ENCODE measurements at places on chromosomes 1 and 21.

- no peak for DNase-seq
These were observed 4.5 kb upstream of the DPH2 start for GRCh38 chr1:43965316-43965715.

DNA sequence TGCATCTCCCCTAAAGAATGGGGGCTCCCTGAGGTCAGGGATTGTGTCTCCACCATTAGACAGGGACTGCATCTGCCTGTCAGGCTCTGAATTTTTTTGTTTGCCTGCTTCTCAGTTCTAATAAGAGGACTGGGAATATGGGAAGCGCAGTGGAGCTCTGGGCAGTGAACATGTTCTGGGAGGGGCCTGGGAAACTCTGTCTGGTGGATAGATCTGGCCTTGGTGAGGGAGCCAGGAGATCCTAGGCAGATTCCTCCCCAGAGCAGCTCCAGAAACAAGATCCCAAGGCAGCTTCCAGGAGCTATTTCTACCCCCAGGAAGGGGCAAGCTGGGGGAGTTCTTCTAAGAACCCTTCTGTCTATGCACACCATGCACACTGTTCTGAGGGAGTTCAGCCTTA, 12.6 kb upstream of the MYOG start:
- no peak for DNase-seq

DNA sequence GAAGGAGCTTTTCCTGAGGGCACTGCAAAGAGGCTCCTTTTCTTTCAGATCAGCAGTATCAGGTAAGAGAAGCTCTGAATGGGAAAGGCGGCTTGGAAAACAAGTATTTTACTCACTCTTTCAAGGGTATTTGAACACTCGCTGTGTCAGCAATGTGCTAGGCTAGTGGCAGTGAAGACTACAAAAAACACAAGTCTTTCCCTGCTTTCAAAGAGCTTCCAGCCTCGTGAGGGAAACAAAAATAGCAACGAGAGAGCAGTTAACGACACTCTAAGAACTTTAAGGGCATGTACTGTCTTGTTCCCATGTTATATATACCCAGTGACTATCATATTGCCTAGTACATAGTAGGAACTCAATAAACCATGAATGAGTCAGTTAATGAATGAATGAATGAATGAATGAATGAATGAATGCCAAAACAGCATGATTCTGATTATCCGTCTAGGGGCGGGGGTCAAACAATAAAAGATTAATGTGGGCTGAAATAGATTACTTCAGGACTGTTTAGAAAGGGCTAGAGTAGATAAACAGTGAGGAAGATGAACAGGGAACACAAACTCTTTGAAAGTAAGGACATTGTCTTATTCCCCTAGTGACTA, 14.2 kb upstream of the MCOLN3 start:
- no peak for DNase-seq

DNA sequence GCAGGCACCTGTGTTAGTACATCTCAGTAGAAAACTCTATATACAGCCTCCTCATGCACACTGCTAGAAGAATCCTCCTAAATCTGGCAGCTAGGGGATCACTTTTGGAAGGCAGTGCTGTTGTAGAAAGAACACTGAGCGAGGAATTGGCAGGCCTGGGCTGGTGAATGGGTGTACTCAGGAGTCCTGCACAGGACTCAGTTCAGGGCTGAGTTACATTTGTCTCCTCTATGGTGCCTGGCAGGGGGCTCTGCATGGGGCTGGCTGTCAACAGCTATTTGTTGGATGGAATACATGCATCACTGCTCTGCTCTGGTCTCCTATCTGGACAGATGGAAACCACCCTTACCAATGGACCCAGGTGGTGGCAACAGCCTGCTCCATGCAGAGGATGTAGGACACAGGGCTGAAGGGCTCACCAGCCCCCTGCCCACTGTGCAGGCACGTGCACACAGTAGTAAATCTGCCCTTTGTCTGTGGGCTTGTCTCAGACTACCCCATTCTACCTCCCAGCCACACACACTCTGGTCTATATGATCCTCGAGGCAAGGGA, 74.2 kb downstream of the LRIG2 start:
- no peak for DNase-seq

GRCh38 chr1:239816081-239816782, 275.5 kb upstream of the FMN2 start:
- peak; percentile 11 for DNase-seq

GRCh38 chr1:39326836-39327235, 122.3 kb downstream of the MACF1 start:
- DNase-seq: no peak

DNA sequence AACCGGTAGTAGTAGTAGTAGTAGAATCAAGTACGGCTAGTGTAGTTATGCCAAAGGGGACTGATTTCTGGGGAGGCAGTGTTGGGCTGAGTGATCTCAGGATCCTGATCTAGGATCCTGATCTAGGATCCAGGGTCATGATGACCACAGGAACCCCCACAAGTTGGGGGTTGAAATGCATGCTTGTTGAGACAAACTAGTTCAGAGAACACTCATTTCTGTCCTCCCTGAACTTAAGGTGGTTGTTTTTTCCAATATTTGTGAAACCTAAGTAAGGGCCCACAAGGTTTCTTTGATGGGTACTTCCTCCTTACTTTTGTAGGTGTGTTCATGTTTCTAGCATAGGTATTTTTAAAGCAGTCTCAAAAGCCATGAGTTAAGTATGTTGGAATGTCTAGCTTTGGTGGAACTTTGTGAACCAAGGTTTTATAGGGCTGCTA, 33.9 kb upstream of the PDC start:
- no peak for DNase-seq

DNA sequence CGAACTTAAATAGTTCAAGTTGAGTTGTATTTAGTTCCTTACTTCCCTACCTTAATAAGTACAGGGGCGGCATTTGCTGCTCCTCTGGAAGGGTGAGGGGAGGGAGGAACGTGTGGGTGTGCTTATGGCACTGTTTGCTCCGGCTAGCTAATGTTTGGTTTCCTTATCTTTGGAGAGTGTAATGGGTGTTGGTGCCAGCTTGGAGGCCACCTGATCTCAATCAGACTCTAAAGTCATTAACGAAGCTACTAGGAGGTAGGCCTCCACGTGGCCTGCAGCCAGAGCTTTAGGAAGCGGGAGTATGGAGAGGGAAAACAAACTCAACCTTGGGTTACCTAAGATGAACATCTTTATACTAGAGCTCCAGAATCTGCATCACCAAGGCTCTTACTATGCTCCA, 43.0 kb upstream of the RAP1A start:
- no peak for DNase-seq

DNA sequence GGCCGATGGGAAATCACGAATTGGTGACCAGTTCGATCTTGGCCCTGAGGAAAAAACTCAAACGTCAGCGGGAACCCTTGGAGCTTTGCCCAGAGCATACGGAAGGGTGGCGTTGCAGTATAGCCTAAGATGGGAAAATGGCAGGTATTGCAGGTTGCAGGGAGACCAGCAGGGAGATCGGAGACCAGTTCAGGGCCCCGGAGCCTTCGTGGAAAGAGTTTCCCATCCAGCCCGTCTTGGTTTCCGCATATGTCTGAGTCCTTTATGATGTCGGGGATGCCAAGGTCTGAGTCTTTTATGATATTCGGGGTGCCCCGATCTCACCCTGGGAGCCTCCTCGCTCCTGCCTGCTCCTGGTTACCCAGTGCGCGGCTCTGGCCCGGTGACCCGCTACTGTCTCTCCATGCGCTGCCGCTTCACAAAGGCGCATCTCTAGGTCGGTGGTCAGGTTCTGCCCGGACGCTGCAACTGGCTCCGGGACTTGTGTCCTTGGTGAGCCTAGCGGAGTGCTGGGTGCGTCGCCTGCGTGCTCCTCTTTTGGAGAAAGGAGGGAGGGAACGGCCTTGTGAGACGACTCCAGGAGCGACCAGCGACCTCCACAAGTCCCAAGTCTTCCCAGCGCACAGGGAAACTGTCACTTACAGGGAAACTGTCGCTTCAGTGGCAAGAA, 94.2 kb downstream of the PRKAB2 start:
- DNase-seq: no peak

- peak; percentile 50 for DNase-seq
These were observed 56.4 kb downstream of the ETS2 start for GRCh38 chr21:38861989-38862683.

GRCh38 chr1:198064181-198064580, 92.6 kb upstream of the NEK7 start:
- no peak for DNase-seq

DNA sequence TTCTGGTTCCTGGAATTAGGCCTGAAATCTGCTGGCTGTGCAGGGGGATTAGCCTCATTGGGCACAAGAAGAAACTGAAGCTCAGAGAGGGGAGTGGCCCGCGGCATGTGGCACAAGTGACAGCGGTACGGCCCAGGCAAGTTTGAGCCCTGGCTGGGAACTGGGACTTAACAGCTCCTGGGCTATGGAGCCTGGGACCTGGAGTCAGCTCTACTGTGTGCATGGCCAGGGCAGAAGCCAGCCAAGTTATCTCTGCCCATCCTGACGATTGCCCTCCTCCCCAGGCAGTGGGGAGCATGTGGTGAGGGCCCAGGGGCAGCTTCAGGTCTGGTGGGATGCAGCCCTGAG, 61.3 kb downstream of the ALPL start:
- DNase-seq: no peak

GRCh38 chr1:214895011-214895600, 187.4 kb upstream of the KCNK2 start:
- DNase-seq: no peak

DNA sequence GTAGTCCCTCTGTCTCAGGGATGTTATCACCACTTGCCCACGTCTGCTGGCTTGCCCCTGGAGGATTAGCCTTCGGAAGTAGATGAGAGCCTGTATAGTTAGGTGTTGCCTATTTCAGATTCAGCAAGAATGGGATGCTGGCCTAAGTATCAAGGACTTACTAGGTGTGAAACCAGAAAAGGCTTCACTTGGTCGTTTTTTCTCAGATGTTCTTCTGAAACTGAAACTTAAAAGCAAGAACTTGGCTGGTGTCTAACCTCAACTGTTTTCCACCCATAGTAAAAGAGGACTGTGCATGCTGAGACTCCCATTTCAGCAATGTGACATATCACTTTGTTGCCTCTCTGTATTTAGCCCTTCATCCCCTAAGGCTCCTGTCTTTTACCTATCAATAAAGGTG, 67.0 kb upstream of the LRRC53 start:
- no peak for DNase-seq

GRCh38 chr21:46193829-46194373, 9.6 kb upstream of the SPATC1L start:
- DNase-seq: no peak

- peak; percentile 13 for DNase-seq
These were observed 96.5 kb downstream of the USP25 start for GRCh38 chr21:15826147-15826780.

DNA sequence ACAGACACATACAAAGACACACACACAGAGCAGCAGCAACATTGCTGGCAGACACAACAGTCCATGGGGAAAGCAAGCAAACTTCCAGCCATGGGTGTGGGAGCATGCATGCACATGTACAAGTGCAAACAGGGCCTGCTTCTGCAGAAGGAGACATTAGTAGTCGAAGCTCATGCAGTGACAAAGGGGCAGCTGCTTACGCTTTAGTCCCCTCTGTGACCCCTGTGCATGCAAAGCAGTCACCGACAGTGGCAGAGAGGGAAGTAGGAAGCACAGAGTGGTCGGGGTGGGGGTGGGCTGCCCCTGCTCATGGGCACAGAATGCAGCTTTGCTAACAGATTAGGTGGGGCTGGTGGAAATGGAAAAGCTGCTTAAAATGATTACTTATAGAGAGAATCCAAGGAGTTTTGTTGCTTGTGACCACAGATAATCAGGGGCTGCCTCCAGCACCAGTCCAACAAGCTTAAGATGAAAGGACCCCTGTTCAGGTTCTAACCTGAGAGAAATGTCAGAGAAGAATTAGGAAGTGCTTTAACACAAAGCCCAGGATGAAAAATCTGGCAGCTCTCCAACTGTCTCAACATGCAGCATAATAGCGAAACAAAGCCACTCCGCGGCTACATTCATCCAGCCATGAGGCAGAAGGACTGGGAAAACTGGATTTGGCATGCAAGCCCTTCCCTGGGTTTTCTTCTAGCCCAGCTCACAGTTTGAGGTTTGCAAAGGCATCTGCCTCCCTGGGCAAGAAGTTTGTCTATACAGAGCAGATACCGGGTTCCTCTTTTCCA, 378.9 kb downstream of the KCNH1 start:
- DNase-seq: no peak

- DNase-seq: no peak
These were observed 25.6 kb upstream of the WNT4 start for GRCh38 chr1:22168412-22168973.

GRCh38 chr1:34149501-34149900, 15.5 kb downstream of the CSMD2 start:
- no peak for DNase-seq

DNA sequence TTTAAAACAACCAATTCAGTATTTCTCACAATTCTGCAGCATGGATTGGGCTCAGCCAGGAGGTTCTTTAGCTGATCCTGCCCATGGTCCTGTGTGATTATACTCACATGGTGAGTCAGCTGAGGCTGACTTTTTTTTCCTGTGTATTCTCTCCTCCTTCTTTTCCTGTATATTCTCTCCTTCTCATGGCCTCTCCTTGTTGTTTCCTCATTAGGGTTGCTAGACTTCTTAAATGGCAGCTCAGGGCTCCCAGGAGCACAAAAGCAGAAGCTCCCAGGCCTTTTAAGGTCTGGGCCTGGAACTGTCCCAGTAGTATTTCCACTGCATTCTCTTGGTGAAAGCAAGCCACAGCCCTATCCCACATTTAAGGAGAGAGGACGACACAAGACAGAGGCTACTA, 26.8 kb downstream of the VANGL1 start:
- no peak for DNase-seq

GRCh38 chr1:63917571-63918417, 144.0 kb downstream of the ROR1 start:
- peak; percentile 15 for DNase-seq

- DNase-seq: no peak
These were observed 165.8 kb downstream of the LYPLAL1 start for GRCh38 chr1:219339466-219339865.

DNA sequence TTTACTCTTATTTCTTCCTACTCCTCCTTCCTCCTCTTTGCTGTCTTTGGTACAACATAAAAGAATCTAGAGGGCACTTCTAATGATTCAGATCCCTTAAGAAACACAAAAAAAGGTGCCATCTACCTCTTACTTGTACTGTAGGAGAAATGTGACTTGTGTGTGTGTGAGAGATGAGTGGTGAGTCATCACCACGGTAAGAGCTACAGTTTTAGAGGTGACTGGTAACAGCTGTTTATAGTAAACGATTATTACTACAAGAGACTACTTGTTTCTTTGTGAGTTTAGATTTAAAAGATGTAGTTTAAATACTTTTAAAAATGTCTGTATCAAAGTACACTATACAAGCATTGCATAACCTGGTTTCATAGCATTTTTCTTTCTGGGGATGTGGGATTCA, 40.4 kb downstream of the SLC35D1 start:
- no peak for DNase-seq

- no peak for DNase-seq
These were observed 14.9 kb upstream of the AGT start for GRCh38 chr1:230728710-230729392.

DNA sequence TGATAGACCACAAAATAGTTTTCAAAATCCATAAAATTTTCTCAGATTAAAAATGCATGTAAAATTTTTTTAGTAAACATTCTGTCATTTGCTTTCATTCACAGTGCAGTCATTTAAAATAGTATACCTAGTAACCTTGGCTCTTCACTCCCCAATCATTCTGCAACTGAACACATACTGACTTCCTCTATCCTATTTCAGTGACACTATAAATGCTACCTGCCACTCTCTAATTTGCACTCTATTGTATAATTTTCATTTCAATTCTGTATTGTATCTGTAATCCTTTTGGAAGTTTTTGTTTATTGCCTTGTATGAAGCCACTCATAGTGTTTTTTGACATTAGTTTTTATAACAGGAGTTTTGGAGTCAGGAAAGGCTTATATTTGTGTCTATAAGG, 1029.1 kb upstream of the NCAM2 start:
- no peak for DNase-seq
